ENCODE measurements at places on chromosomes 5 and 9.

DNA sequence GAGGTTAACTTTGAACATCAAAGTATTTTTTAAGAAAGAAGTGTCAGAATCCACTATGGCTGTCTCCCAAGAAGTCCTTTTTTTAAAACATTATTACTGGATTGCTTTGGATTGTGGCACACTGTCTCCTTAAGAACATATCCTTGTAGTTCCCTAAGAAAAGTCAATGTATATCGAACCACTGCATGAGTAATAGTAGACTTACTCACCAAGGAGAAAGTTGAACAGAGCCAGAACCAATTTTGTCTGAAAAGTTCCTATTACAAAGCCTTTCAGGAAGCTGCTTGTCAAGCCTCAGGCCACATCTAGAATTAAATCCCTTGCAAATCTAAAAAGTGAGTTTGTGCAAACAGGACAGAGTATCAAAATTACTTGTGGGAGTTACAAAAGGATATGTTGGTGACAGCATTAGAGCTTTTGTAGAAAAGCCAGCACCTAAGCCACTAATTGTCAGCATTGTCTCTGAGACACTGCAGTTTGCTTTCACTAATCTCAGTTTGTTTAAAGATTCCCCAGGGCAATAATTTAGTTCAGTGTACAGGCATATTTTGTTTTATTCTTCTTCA is 195.4 kb downstream of the MPDZ start:
- DNase-seq: peak; percentile 69

- no peak for DNase-seq
Measured at GRCh38 chr9:37986771-37987258, 82.2 kb downstream of the SHB start.

- peak; percentile 24 for DNase-seq
Measured at GRCh38 chr9:16154521-16155078, 601.8 kb downstream of the CCDC171 start.

GRCh38 chr5:76125888-76126287 is 42.7 kb downstream of the SV2C start:
- DNase-seq: no peak

DNA sequence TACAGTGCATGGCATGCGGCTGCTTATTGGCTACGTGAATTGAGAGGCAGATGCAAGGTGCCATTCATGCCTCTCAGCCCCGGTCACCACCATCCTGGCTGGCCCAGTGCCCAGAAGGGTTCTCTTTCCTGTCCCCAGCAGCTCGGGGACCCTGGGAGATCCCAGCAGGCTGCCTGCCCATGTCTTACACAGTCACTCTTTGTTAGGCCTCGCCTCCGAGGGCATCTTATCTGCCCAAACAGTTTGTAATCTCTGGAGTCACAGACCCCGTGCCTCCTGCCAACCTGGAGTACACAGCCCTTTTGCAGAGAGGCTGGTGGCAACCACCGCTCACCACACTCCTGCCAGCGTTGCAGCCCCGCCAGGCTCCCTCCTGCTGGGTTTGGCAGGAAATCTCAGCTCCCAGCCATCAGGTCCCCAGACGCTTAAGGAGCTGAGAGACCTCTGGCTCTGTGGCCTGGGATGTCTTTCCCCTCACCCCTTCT is 7.0 kb upstream of the AK1 start:
- no peak for DNase-seq

- peak; percentile 63 for DNase-seq
Measured at GRCh38 chr5:84494453-84494852, 109.8 kb upstream of the EDIL3 start.

- no peak for DNase-seq
Measured at GRCh38 chr9:97384406-97385262, 27.3 kb upstream of the TDRD7 start.

DNA sequence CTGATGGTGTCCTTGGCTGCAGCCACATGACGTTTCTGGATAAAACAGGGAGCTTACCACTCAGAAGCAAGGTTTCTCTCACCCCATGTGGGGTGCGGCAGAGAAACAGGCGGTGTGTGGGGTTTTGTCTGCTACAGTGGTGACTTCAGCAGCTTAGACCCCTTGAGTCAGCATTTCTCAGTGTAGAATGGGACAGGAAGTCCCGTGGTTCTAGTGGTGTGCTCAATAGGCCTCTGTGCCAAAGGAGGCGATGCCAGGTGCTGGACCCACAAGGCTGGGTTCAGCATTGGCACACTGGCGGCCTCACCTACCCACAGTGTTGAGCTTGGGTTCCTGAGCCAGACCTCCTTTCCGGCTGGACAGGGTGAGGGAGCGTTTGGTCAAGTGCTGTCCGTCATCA is 125.2 kb upstream of the SMIM23 start:
- no peak for DNase-seq

GRCh38 chr5:67674159-67674655 is 477.6 kb upstream of the CD180 start:
- DNase-seq: no peak

DNA sequence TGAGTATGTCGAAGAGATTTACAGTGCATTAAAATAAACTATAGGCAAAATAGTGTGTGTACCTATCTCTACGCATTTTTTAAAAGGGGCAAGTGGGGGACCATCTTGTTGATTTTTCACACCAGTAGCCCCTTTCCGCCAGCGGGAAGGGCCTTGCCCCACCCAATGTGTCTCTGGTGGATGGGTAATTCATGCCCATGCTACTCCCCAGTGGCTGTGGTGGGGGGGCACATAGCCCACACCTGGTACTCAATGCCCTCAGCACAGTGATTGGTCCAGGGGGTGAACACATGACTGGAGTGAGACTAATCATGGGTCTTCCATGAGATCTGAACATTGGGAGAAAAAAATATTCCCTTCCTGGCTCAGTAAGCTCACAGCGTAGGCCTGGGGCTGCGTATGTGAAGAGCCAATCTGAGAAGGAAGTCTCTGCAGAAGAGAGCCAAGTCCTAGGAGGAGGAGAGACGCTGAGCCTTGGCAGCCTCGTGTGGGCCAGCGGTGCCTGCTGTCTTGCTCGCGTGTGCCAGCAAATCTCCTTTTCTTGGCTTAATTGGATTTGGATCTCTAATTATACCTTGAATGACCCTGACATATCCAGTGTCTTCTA is 103.4 kb downstream of the ADAMTS2 start:
- DNase-seq: no peak

DNA sequence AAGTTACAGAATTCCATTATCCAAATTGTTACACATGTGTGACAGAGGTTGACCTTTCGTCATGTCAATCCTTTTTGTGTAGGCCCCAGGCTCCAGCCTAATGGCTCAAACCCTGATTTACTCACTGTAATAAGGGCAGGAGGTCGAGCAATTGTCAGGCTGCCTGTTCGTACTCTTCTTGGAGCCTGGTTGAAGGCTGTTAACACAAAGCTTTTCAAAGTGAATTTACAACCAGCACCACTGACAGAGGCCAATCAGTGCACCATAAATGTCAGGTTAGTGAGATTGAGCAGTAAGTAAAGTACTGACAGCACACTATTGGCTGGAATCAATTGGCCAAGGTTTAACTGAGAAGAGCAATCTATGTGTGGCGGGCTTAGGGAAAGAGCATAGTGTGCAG is 16.8 kb downstream of the PRDM6 start:
- no peak for DNase-seq

GRCh38 chr5:168851902-168852321 is 272.7 kb upstream of the PANK3 start:
- peak; percentile 67 for DNase-seq

GRCh38 chr5:10400831-10401230 is 40.8 kb upstream of the ROPN1L start:
- DNase-seq: peak; percentile 75

- no peak for DNase-seq
Measured at GRCh38 chr5:179112469-179113142, 52.4 kb downstream of the ZNF354C start.

- peak; percentile 47 for DNase-seq
Measured at GRCh38 chr9:85740787-85741094, 1.0 kb downstream of the AGTPBP1 start.

- peak; percentile 43 for DNase-seq
Measured at GRCh38 chr9:137740312-137740711, 121.5 kb downstream of the EHMT1 start.

DNA sequence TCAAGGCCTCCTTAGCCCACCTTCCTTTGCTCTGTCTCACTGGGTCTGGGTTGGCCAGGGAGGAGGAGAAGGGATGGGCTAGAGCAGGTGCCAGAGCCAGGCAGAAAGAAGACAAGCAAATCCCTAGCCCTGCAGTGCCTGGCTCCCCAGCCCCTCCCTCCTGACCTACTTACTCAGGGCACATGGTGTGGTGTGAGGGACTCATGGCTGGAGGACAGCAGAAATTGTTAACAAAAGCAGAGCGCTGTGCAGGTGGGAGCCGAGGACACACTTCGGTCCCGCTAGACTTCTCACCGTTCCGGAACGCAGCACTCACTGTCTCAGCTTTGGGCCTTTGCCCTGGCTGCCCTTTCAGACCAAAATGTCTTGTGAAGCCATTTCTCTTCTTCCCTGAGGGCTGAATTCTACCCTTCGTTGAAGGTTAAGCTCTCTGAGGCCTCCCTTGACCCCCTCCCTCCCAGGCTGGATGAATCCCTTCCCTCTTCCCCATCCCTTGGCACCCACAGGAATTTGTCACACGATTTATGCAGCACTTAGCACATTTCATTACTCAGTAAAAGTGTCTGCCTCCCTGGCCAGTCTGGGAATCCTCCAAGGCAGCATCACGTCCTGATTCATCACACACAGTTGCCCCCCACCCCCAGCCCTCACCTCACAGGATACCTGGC is 263.9 kb upstream of the TRPC7 start:
- DNase-seq: no peak

DNA sequence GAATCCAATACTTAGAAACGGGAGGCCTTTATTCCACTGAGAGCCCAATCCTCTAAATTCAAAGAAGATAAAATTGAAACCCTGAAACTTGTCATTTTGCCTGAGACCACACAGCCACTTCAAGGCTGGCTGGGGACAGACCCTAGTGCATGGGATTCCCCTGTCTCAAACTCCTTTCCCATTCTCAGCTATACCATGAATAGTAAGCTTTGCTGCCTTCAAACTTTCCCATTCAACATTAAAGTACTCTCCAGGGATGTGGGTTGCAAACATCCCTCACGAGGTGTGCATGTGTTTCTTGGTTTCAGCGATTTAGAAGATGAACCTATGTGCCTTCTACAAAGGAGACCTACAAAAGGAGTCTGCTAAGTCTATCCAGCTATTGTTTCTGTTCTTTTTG is 64.6 kb downstream of the GABRB2 start:
- DNase-seq: no peak

DNA sequence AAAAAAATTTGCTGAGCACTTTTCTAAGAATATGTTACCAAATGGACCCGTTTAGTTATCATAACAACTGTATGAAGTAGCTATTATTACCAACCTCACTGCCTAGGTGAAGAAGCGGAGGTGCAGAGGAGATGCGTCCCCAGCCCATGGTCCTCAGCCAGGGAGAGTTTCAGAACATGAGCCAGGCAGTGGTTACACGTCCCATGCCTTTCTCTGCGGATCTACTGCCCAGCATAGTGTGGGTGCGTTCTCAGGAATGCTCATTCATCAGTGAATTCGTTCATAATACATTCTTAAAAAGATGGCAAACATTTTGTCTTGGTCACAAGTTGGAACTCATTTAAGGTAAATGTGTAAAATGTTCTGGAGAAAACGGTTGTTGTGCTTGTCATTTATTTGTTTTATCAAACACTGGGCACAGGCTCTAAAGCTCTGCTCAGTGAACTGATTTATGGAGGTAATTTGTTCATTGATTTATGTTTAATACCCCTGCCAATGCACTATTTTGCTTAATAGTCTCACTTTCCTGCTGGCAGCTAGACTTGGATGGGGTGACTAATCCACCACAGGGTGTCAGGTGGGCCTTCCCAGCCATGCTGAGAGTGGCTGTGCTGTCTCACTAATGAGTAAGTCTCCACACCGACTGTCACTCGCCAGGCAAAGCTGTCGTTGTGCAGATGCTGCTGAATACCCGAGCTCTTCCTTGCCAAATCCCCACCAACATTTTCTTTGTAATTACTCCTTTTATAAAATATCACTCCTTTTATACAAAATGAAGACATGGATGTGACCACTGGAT is 248.8 kb downstream of the TENT4A start:
- DNase-seq: no peak

DNA sequence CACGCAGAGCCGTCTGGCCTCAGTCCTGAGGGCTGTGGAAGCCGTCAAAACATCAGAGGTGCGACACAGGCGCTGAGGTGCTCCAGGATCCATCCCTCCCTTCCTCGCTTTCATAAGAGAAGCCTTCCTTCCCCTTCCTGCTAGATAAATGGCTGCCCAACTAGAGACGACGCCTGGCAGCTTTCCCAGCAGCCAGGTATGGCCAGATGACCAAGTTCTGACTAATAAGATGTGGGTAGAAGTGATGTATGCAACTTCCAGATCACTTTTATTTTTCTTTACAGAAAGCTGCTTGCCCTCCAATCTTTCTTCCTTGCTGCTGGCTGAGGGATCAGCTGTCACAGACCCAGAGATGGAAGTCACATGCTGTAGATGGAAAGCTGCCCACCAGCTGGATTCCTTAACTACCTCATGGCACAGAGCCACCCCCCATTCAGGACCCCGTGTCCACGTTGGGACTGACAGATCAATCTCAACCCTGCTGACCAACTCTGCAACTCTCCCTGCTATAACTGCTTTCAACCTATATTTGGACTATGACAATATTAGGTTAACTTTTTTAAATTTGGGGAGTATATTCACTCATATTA is 8.8 kb downstream of the MAPK9 start:
- no peak for DNase-seq

GRCh38 chr5:33817301-33817700 is 74.5 kb downstream of the ADAMTS12 start:
- no peak for DNase-seq

DNA sequence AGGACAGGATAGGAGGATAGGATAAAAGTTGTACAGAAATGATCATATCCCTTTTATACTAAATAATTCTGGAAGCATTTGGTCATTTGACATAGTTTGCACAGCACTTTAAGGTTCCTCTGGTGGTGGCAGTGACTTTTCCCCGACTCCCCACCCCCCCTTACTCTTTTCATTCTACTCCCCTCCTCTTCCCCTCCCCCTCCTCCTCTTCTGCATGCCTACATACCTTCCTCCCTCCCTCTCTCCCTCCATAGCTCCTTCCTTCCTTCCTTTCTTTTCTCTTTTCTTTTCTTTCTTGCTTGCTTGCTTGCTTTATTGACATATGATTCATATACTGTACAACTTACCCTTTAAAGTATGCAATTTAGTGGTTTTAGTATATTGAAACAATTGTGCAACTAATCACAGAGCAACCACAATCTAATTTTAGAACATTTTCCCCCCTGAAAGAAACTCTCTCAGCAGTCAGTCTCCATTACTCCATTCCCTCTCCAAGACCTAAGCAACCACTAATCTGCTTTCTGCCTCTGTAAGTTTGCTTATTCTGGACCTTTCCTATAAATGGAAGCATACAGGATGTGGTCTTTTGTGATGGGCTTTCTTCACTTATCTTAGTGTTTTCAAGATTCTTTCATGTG is 159.0 kb downstream of the HACD4 start:
- peak; percentile 81 for DNase-seq

DNA sequence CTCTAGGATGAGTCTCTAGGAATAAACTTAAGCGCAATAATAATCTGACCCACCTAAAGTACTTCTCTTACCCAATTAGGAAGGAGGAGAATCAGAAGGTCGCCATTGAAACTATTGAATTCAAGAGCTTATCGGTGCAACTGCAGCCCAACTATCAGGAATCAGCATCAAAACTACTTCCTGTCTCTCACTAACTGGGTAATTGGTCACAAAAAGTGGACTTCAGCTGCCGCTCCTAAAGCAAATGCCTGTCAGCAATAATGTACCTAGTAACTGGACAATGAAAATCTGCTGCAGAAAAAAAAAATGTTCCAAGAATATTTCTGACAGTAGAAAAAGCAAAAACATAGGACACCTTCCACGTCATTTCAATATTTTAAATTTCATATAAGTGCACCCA is 3.3 kb downstream of the OR1L8 start:
- no peak for DNase-seq

GRCh38 chr5:124253203-124253810 is 493.1 kb downstream of the ZNF608 start:
- no peak for DNase-seq

All from fibroblast of the aortic adventitia (primary cell).